ENCODE measurements at places on chromosomes 11 and 22. TPM values are rescaled to one million over a fixed set of nuclear protein-coding genes. Genes with fewer than 3 reads are reported as not detected.

Gene SLC17A6
- total RNA-seq = not detected

Gene TSPO
- 767 TPM for total RNA-seq

Gene CCDC34
- 7.6 TPM for total RNA-seq

Gene SYT8
- 8.5 TPM for total RNA-seq

Gene ACRV1
- not detected for total RNA-seq

Gene CARD18
- total RNA-seq = 2.0 TPM

Gene UBQLN3
- not detected for total RNA-seq

Gene SDF2L1
- total RNA-seq = 77.9 TPM

Gene AIFM3
- 0.56 TPM for total RNA-seq

Gene SCGB1C1
- total RNA-seq = not detected

Gene OR8H2
- not detected for total RNA-seq

Gene MS4A13
- total RNA-seq = not detected

Gene FCHSD2
- total RNA-seq = 9.4 TPM

Gene ANO9
- total RNA-seq = 10.5 TPM

Gene ENTHD1
- not detected for total RNA-seq

Gene CASTOR1
- total RNA-seq = 32.7 TPM

Gene ADORA2A
- total RNA-seq = not detected

Gene RBMXL2
- not detected for total RNA-seq

Gene CHADL
- 3.9 TPM for total RNA-seq

Gene OR52A1
- total RNA-seq = not detected

Gene SLC22A12
- not detected for total RNA-seq

Gene NELL1
- total RNA-seq = not detected

Gene CBX7
- total RNA-seq = 0.21 TPM

Gene KRTAP5-10
- total RNA-seq = not detected

Gene TBX10
- not detected for total RNA-seq

Gene SEZ6L
- total RNA-seq = not detected

Gene AMBRA1
- total RNA-seq = 22.4 TPM
